ENCODE measurements at places on chromosomes 2 and 18.

DNA sequence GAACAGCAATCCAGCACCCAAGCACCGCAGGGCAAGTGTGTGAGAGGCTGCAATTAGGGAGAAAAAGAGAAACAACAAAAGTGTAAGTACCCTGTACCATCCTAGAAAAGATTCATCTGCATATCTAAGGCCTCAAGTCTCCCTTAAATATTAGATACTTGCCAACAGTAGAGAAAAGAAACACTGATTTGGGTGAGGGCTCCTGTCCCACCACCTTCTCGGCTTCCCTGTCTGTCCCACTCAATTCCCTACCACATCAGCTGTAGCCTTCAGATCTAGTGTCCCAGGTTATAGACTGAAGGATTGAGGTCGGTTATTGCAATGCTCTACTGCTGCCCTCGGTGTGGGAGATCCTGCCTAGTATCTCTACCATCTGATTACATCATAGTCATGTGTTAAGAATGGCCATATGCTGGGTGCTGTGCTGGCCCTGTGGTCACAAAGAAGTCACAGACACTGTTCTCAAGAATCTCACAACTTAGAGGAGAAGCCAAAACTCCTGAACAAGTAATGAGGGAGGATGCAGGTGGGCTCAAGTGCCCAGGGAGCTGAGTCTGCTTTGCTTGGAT lies 2.5 kb downstream of the RAX start:
- no peak for DNase-seq

- DNase-seq, result no peak
Observed at GRCh38 chr2:236731767-236732580, 162.3 kb downstream of the ACKR3 start.

GRCh38 chr2:135999899-136000298 lies 14.5 kb upstream of the DARS1 start:
- DNase-seq, result no peak

GRCh38 chr2:220143336-220143735 lies 515.9 kb downstream of the SLC4A3 start:
- no peak for DNase-seq

GRCh38 chr18:32530947-32531651 lies 60.4 kb upstream of the GAREM1 start:
- no peak for DNase-seq

DNA sequence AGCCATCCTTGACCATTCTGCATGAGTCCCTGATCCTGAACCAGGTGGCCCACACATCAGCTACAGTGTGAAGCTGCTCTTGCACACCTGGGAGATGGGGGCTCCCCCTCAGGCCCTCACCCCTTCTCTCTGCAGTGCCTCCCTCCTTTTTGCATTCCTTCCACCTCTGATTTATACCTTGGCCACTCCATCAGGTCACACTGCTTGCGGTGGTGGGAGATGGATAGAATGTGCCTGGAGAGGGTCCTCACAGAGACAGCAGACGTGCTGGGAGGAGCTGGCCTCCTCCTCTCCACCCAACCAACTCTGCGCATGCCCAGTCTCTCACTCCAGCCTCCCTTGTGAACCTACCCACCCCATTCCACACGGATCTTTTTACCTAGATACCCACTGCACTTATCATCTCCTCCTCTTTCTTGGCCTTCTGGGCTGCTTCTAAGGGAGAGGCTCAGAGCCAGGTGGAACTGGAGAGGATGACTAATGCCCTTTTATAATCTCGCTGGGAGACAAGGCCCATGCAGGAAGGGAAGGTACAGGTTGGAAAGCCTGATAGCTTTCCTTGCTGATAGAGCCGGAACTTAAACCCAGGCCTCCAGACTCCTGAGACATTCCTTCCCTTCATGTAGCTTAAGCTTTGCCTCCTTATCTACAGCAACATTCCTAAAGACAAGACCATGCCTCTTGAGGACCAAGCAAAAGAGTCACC lies 205.1 kb downstream of the ZBTB7C start:
- no peak for DNase-seq

DNA sequence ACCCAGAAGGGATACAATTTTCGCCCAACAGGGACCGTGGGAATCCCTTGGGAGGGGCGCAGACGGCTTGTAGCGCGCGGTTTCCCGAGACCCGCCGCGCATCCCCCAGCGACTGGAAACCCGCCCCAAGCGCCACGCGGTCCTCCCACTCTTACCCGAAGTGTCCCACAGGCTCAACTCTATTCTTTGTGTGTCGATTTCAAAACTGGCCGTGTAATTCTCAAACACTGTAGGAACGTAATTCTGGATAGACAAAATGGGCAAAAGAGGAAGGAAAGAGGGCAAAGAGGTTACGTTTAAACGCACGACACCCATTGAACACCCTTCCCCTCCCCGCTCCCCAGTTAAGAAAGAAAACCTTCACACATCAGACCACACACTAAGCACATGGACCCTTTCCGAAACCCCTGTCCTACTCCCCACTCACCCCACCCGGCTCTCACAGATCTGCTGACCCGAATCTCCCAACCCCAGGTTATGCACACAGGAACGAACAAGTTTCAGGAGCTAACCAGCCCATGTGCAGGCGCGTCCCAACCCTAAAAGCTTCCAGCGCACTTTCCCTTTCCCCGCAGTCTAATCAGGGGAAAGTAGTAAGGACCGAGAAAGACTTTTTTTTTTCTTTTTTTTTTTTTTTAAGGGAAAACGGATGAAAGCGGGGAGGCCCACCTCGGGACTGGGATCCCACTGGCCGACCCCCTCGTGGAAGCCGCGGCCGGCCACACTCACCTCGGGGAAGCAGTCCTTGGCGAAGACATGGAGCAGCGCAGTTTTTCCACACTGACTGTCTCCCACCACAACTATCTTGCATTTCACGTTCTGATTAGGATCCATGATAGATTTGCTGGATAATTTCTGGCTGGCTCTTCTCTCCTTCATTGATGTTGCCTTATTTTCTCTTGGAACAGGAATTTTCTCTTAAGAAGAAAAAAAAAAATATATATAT lies 655 bp downstream of the RND3 start:
- no peak for DNase-seq

- no peak for DNase-seq
Observed at GRCh38 chr2:83054751-83055150, 1404.3 kb downstream of the SUCLG1 start.

DNA sequence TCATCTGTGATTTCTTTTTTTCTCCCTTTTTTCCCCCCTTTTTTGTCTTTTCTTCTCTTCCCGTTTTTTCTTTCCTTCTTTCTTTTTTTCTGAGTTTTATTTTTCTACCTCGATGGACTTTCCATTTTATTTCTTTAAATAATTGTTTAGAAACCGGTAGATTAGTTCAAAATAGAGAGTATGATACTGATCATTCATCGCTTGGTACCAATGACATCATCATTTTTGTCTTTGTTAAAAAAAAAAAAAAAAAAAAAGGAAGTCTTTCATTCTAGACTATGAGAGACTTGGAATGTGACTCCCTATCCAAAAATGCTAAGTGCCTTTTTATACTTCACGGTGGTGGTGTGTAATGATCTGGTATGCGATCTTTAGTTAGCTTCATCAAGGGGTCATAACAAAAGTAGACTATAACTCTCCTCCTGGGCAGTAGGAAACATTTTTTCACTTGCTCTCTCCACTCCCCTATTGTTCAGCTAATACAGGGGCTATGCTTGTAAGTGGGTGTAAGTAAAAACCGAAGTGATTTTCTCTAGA lies 1517.5 kb upstream of the ZEB2 start:
- DNase-seq, result no peak

DNA sequence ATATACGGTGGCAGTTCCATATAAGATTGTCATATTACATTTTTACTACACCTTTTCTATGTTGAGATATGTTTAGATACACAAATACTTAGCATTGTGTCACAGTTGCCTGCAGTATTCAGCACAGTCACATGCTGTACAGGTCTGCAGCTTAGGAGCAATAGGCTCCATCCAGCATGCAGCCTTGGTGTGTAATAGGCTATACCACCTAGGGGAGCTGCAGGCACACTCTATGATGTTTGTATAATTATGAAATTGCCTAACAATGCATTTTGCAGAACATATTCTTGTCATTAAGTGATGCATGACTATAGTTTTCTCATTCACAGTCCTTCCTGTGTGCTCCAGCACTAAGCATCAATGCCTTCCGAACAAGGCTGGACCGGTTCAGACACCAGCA lies 133.4 kb downstream of the NDUFA10 start:
- no peak for DNase-seq

- no peak for DNase-seq
Observed at GRCh38 chr2:58812771-58813344, 571.7 kb upstream of the FANCL start.

- no peak for DNase-seq
Observed at GRCh38 chr2:197556456-197556855, 40.6 kb downstream of the MOB4 start.

GRCh38 chr2:121254748-121255147 lies 30.3 kb downstream of the TFCP2L1 start:
- DNase-seq, result no peak

- peak; percentile 5 for DNase-seq
Observed at GRCh38 chr2:32357318-32358110, 691 bp downstream of the BIRC6 start.

DNA sequence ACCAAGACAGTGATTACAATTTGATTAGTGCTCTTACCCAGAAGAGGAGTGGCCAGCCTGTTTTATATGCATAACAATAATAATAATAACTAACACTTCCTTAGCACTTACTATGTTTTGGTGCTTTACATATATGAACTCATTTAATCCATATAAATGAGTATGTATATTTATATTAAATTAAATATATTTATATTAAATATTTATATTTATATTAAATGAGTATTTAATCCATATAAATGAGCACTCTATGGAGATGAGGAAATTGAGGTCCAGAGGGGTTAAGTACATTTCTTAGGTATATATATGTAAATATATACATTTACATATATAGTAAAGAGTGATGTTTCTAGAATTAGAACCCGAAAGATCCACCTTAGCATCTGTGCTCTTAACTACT lies 673.9 kb upstream of the ACVR2A start:
- no peak for DNase-seq

- no peak for DNase-seq
Observed at GRCh38 chr2:109349503-109350465, 220.8 kb downstream of the SH3RF3 start.

DNA sequence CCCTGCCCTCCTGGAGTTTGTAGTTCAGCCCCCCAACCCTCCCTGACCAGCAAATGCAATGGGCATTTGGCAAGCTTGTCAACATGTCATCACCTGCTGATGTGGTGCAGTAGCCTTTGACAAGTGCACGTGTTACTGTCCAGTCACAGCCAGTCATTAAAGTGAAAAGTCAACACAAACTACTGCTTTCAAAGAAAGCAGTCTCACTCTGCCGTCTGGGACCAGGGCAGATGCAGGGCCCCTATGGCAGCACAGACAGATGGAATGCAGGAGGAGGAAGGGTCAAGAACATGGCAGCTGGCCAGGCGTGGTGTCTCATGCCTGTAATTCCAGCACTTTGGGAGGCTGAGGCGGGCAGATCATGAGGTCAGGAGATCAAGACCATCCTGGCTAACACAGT lies 222.4 kb upstream of the OSR1 start:
- no peak for DNase-seq

- no peak for DNase-seq
Observed at GRCh38 chr2:118807668-118808428, 39.6 kb downstream of the EN1 start.

- DNase-seq, result no peak
Observed at GRCh38 chr2:205556841-205557539, 125.3 kb upstream of the NRP2 start.

GRCh38 chr2:26674771-26675170 lies 17.8 kb upstream of the KCNK3 start:
- no peak for DNase-seq

DNA sequence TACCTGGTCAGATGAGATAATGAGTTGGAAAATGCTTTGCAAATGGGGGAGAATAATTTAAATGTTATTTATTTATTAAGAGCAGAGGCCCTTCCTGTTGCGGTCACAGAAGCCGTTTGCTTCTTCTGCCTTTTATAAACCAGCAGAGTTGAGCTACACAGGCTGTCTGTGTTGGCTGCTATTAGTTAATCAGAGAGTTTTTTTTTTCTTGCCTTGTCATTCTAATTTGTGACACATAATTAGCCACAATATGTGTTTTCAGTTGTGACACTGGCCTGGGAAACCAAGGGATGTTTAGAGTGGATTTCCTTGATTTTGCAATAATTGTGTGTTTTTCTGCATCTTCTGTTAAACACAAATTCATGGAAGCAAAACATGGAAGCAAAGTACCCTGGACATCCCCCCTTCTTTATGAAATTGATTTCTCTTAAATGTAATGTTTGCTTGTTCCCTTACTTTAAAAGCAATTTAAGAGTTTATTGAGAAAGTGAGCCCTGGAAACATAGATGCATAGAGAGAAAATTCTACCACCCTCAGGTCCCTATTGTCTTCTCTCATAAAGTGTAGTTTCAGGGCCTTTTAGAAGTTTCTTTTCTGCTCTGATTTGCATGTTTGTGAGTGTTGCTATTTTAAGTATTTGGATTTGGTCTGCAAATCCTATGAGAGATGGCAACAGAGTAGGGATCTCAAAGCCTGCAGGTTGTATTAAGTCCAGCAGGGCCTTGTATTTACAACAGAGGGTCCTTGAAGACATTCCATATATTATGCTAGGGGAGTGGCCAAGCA lies 22.8 kb upstream of the IL37 start:
- DNase-seq, result no peak

DNA sequence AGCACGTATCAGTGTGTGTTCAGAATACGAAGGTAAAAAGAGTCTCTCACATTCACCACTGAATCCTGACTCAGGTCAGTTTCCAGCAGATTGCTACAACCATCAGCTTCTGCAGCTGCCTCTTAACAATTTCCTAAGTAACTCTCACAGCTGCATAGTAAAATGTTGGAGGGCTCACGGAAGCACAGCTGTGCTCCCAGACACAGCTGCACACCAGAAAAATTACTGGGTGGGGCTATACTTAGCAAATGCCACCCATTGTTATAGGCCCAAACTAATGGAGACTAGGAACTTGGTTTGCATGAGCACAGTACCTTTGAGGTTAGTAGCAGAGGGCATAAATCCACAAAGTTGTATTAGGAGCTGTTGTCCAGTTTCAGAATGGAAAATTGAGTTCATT lies 153.9 kb upstream of the ERBB4 start:
- no peak for DNase-seq

GRCh38 chr2:162623888-162624287 lies 214.7 kb downstream of the KCNH7 start:
- DNase-seq, result no peak

DNA sequence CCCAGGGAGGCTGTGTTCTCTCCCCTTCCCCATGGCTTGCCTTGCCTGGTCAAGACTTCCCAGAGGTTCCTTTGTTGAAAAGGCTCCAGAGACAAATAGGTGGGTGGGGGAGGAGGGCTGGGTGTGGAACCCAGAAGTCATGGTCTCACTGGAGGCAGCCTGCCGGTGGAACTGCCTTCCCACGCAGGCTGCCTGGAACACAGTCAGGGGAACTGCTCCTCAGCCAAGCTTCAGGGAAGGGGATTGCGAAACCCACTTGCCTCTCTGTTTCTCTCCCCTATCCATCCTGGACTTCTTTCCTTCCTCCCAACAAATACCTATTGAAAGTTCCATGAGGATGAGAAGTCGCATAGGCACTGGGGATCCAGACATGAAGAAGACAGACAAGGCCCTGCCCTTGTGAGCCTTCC lies 31.6 kb downstream of the MARCO start:
- DNase-seq, result no peak

GRCh38 chr2:149606251-149606811 lies 18.8 kb upstream of the MMADHC start:
- no peak for DNase-seq

GRCh38 chr18:31931163-31931885 lies 11.6 kb downstream of the TRAPPC8 start:
- no peak for DNase-seq

GRCh38 chr2:53949457-53949856 lies 21.3 kb downstream of the PSME4 start:
- DNase-seq, result no peak

All from stimulated activated CD8-positive, alpha-beta memory T cell treated with anti-CD3 and anti-CD28 coated beads, Interleukin-7, amount 100 ng/mL, for 48 hours (primary cell).